A549 treated with CpdA at 1 μM for 4 hours (cell line): ENCODE measurements at places on chromosomes 2 and 18. TPM values are rescaled to one million over a fixed set of nuclear protein-coding genes. Genes with fewer than 3 reads are reported as not detected.

SERPINE2 gene
- 210 to 248 TPM (median 215 TPM) in 5 replicates for total RNA-seq

CCDC178 gene
- not detected in 5 replicates for total RNA-seq

CPLX4 gene
- not detected in 5 replicates for total RNA-seq

GPR155 gene
- total RNA-seq = 0.24 to 0.77 TPM (median 0.29 TPM) in 5 replicates

TAF1B gene
- total RNA-seq = 23.5 to 46.1 TPM (median 24.8 TPM) in 5 replicates

ADGRF3 gene
- total RNA-seq = 0.09 to 0.31 TPM (median 0.12 TPM) in 5 replicates

KCNIP3 gene
- 1.0 to 1.9 TPM (median 1.7 TPM) in 5 replicates for total RNA-seq

MAL gene
- total RNA-seq = 0.10 to 0.14 TPM in 2 of 5 replicates, not detected in the others

CHRNA1 gene
- total RNA-seq = not detected in 5 replicates

DSC1 gene
- total RNA-seq = not detected in 5 replicates

BOK gene
- total RNA-seq = 21.8 to 34.1 TPM (median 29.4 TPM) in 5 replicates

CRYGC gene
- not detected in 5 replicates for total RNA-seq

GKN1 gene
- total RNA-seq = 0.49 to 0.73 TPM (median 0.64 TPM) in 5 replicates

RAD51AP2 gene
- total RNA-seq = not detected in 5 replicates

ICOS gene
- total RNA-seq = not detected in 5 replicates

CACNB4 gene
- 0.09 to 0.33 TPM (median 0.16 TPM) in 4 of 5 replicates, not detected in the other for total RNA-seq

SERPINB3 gene
- total RNA-seq = 0.09 to 0.26 TPM (median 0.17 TPM) in 4 of 5 replicates, not detected in the other

CFAP221 gene
- total RNA-seq = 0.25 to 0.92 TPM (median 0.34 TPM) in 5 replicates

FMNL2 gene
- 28.1 to 32.7 TPM (median 30.8 TPM) in 5 replicates for total RNA-seq

CD8B2 gene
- total RNA-seq = not detected in 5 replicates

RGPD3 gene
- 0.15 to 0.22 TPM (median 0.19 TPM) in 5 replicates for total RNA-seq
